ENCODE measurements at places on chromosomes 3 and 15. TPM values are rescaled to one million over a fixed set of nuclear protein-coding genes. Genes with fewer than 3 reads are reported as not detected.

AZI2 gene
- 153 TPM for total RNA-seq

PLA2G4F gene
- not detected for total RNA-seq

SLC15A2 gene
- total RNA-seq = 2.2 TPM

REC114 gene
- not detected for total RNA-seq

TJP1 gene
- 88.0 TPM for total RNA-seq

MED12L gene
- total RNA-seq = 0.16 TPM

DAPK2 gene
- 36.3 TPM for total RNA-seq

LRTM1 gene
- not detected for total RNA-seq

DAZL gene
- total RNA-seq = not detected

ALDH1L1 gene
- total RNA-seq = 125 TPM

GP5 gene
- not detected for total RNA-seq

TM6SF1 gene
- total RNA-seq = 19.7 TPM

SERPINI1 gene
- 2.2 TPM for total RNA-seq

GAP43 gene
- not detected for total RNA-seq

SATB1 gene
- 42.9 TPM for total RNA-seq

SCN5A gene
- total RNA-seq = 0.79 TPM

ZPLD1 gene
- not detected for total RNA-seq

CYP1A2 gene
- not detected for total RNA-seq

RPP25 gene
- 14.4 TPM for total RNA-seq

RAD51 gene
- 0.84 TPM for total RNA-seq

GOLGA8R gene
- total RNA-seq = 4.2 TPM

KLF15 gene
- total RNA-seq = 64.6 TPM

ISLR2 gene
- 4.7 TPM for total RNA-seq

SH2D7 gene
- total RNA-seq = not detected

P2RY1 gene
- total RNA-seq = 5.3 TPM

GREM1 gene
- total RNA-seq = 2.2 TPM

All from omental fat pad (tissue), 4 donors.